ENCODE measurements at places on chromosomes 5 and 9. TPM values are rescaled to one million over a fixed set of nuclear protein-coding genes. Genes with fewer than 3 reads are reported as not detected.

DNA sequence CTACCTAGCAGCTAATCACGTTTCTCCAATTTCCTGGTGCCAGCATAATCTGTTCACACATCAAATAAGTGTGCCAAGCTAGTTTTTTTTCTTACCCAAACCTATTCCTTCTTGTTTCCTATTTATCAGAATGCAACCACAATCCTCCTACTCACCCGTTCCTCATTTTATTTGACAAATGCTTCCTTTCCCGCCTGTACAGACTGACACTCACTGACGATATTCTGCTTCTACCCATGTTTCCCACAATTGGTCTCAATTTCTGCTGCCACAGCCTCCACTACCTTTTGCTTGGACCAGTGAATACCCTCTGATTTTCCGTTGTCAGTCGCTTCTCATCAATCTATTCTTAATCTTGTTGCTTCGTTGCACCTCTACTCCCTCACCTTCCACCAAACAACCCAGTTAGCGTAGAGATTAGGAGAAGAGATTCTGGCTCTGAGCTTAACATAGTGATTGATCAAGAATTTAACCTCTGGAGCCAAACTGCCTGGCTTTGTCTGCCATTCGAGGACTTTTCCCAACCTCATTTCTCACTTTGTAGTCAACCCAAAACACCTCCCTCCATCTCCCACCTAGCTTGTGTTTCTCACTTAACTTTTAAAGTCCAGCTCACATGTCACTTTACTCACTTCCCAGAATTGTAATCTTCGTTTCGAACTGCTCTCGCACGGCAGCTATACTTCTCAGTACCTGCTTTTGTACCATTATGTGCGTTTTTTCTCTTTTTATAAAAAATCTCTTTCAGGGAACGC lies 729 bp upstream of the TMEM38B start:
- no peak for DNase-seq

DNA sequence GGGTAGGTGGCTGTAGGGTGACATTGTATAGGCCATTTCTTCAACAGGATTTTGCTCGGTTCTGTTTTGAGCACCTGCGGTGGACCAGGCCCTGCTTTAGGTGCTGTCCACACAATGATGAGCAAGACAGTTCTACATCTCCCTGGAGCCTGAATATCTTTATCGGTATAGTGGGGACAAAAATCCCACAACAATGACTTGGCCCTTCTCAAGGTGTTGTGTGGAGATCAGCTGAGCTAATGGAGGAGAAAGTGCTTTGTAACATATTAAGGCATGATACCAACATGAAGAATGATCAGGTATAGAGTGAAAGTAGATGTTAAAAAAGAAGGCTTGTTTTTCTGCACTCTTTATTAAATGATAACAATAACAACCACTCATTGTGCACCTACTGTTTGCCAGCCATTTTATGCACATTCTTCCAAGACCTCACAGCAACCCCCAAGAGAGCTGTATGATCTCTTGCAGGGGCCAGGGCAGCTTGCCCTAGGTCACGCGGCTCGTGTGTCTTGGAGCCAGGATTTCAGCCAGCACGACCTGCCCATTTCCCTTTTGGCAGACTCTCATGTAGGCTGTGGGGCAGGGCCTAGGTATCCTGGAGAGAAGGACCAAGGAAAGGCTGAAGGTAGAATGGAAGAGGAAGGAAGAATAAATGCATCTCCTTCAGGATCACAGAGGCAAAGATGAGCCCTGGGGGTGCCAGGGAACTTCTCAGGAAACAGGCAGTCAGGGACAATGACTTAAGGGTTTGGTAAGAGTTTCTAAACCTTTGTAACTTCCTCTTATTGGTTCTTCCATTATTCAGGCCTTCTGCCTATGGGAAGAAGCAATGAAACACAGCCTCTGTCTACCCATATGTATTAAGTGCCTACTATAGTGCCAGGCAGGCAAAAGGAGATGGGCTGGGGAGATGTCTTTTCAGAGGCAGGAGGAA lies 50.0 kb upstream of the PPARGC1B start:
- no peak for DNase-seq

DNA sequence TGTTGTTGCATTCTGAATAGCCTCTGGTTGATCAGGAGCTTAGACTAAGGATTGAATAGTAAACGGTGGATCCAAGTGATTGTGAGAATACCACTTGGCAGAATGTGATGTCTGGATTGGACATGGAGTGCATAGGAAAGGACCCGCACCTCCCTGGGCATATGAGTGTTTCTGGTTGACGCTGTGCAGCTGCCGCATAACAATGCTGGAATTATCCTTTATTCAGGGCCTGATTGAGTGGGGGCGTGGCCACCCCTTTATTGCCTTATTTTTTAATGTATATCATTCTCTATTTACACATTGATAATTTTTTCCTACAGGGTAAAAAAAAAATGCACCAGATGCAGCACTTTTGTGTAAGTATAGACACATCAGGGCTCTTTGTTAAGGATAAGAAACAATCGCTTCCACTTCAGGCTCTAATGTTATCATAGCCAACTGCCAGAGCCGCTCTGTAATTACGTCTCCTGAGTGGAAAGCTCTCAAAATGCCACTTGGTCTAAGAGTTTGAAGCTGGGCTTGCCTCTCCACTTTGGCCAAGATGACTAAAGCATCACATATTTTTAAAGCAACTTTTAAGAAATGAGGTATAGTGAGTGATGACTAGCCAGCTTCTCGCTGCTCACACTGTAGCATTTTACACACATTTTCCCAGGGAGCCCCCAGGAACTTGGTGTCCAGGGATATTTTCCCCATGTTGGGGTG lies 5.7 kb downstream of the FGD3 start:
- DNase-seq = no peak

DNA sequence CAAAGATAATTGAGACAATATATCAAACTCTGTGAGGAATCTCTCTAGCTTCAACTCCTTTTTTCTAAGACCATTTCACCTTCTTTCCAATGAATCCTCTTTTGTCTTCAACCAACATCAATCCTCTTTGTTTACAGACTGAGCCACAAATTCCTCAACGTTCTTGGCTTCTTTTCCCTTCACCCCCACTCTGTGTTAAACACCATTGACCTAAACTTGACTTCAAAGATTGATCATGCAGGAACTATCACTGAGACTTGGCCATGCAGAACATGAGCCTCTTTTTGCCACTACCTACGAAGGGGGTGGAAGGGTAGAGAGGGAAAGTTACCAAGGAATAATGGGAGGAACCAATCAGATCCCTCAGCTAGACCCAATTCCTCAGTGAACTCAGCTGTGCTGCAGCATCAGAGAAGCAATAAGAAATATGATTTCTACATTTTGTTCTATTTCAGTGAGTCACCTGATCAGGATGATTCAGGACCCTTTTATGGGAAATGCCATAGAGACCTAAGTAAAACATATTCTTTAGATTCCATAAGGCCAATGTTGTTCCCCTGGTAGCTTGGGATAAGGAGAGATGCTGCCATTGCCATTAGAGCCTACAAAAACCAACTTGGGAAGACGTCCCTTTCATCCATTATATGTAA lies 187.7 kb upstream of the RGMB start:
- DNase-seq = no peak

DNA sequence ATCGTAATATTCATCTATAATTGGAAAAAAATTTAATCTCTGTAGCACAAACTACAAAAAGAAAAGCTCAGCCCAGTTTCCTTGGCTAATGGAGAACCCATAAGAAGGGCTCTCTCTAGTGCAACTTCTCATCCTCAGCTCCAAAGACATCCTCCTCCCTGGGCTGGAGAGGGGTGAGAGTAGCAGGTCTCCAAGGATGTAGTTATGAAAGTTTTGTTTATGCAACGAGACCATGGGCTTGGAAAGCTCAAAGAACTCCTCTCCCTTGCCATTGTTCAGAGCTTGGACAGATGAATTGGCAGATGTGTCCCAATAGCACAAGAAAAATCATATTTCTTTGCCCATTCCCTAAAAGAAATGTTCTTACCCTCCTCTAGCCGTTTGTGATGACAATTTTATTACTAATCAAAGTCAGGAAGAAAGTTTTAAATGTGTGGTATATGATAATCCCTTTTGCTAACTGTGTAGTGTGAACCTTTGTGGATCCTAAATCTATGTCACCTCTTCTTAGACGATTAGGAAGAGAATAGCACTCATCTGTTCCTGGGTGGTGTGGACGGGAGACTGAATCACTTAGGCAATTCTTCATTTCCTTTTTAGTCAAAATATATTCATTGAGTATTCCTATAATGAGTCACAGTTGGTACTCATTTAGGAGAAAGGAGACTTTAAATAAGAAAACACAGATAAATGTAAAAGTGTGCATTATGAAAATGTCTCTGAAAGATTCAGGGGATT lies 52.2 kb downstream of the GARNL3 start:
- DNase-seq = no peak

- DNase-seq = no peak
Observed at GRCh38 chr5:21070858-21071257, 1082.9 kb upstream of the CDH18 start.

GRCh38 chr5:164372892-164373291 lies 867.5 kb downstream of the MAT2B start:
- DNase-seq = no peak

GRCh38 chr5:137621861-137622823 lies 113.7 kb downstream of the KLHL3 start:
- no peak for DNase-seq

- no peak for DNase-seq
Observed at GRCh38 chr5:101977729-101978345, 318.2 kb downstream of the SLCO4C1 start.

DNA sequence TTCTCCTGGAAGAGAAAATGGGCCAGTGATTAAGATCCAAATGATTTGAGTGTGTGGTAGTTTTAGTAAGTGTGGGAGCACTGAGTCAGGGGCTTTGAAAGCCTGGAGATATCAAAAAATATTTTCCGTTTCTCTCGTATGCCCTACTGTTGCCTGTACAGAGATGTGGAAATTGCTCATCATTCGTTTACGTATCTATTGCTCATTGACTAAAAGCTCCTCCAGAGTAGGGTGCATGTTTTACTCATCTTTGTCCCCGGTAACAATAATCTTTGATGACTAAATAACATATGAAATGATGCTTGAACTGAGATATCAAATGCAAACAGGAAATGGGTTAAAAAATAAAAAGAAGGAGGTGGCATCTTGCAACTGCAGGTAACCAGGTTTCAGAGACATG lies 114.2 kb upstream of the FST start:
- DNase-seq = no peak

- DNase-seq = no peak
Observed at GRCh38 chr9:11577522-11577921, 964.7 kb upstream of the PTPRD start.

DNA sequence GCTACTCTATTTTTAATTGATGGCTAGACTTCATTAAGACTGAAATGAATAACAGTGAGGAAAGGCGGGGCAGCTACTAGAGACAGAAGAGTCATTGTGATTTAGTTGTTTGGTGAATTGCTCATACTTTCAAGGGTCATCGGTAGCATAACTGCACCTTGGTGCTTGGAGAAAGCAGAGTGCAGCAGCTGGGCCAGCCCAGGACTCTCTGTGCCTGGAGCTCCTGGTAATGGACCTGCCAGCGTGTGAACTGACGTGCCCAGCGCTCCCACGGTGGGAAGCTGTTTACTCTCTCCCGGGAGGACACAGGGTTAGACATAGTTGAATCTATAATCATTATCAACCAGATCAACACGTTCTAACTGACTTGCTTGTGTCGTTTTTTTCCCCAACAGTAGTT lies 42.9 kb downstream of the LURAP1L start:
- DNase-seq = no peak

- no peak for DNase-seq
Observed at GRCh38 chr5:16561660-16562059, 55.1 kb downstream of the RETREG1 start.

GRCh38 chr9:100602342-100602801 lies 24.5 kb downstream of the CAVIN4 start:
- peak; percentile 24 for DNase-seq

GRCh38 chr9:133335924-133336811 lies at the start of gene SURF6:
SURF6 (minus strand) TSS chr9:133336188; CDS start chr9:133336132, 56 bp downstream.
- DNase-seq = peak; percentile 82

DNA sequence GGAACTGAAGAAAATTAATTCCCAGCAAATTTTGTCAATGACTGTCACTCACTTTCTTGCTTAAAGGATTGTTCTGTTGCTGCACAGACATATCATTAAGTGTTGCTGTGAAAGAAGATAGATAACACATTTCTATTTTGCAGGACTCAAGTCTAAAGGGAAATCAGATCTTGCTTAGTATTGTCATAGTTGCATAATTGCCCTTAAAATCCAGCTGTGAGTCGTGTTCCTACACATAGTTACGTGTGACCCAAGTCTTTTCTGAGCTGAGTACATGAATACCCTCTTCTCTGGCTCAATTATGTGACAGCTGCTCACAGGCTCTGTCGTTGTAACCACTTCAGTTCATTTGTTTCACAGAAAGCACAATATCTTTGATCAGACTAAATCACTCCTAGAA lies 390.8 kb downstream of the DTWD2 start:
- no peak for DNase-seq

GRCh38 chr9:124458441-124458840 lies 8.2 kb downstream of the ADGRD2 start:
- no peak for DNase-seq

DNA sequence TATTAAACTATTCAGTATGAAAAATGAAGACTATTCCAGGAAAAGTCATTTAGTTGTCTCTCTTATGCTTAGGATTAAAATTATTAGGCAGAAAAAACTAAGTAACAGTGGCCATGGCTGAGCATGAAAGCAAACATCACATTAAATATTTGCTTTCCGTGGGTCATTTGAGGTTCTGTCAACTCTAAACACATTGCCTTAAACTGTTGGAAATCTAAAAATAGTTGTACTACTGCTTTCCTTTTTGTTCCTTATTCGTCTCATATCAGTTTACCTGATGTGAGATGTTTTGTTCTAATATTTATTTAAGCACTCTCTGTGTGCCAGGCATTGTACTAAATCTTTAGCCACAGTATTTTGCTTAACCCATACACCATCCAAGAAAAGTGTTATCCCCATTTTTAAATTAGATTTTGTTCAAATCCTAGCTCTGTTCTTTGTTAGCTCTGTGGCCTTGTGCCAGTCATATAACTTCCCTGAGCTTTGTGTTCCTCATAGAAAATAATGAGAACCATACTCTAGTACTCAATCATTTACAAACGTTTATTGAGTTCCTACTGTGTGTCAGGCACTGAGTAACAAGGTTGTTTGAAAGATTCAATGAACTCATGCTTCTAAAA lies 18.7 kb upstream of the ZNF608 start:
- no peak for DNase-seq

DNA sequence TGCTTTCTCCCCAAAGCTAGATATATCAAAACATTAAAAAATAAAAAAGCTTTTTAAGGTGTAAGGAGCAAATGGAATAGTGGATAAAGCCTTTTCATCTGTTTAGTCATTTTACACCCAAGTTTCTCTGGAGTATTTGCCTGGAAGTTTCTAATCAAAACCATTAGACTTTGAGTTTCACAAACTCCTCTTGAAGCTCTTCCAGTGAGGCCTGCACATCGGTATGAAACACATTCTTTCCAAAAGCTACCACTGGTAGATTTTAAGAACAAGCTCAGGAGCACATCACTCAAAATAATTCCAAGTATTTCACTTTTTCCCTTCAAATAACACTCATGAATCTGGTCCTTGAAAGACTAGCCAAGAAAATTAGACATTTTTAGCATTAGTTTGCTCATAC lies 5.7 kb downstream of the TRIM52 start:
- DNase-seq = no peak

GRCh38 chr5:74889523-74890105 lies 23.4 kb upstream of the FAM169A start:
- DNase-seq = no peak

GRCh38 chr5:54986269-54986654 lies 869 bp upstream of the ESM1 start:
- no peak for DNase-seq

SPATA31E1 gene
- total RNA-seq = not detected

RABL6 gene
- 130 TPM for total RNA-seq

FCN2 gene
- total RNA-seq = not detected

RFK gene
- total RNA-seq = 17.0 TPM

FNBP1 gene
- 44.1 TPM for total RNA-seq

IFNA2 gene
- not detected for total RNA-seq

All from progenitor cell of endocrine pancreas (in vitro differentiated cells).